ENCODE measurements at places on chromosomes 7 and 10.
A peak's percentile ranks its signal among the peaks of the same experiment; 100 is the strongest.

DNA sequence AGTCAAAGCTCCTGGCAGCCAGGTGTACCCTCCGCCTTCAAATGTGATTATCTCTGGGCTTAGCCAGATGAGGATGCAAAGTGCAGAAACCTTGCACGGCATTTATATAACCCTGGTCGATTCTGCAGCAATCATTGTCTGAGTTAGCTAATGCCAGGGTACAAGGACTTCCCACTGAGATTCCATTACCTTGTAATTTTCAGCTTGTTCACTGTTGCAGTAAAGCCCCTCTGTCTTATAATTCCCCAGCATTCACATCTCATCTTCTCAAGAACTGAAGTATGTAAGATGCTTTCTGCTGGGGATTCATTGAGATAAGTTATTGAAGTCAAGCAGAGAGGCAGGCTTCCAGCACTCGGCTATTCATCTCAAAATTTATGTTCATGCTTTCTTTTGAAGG, 1090.6 kb upstream of the AUTS2 start:
- no peak for DNase-seq

DNA sequence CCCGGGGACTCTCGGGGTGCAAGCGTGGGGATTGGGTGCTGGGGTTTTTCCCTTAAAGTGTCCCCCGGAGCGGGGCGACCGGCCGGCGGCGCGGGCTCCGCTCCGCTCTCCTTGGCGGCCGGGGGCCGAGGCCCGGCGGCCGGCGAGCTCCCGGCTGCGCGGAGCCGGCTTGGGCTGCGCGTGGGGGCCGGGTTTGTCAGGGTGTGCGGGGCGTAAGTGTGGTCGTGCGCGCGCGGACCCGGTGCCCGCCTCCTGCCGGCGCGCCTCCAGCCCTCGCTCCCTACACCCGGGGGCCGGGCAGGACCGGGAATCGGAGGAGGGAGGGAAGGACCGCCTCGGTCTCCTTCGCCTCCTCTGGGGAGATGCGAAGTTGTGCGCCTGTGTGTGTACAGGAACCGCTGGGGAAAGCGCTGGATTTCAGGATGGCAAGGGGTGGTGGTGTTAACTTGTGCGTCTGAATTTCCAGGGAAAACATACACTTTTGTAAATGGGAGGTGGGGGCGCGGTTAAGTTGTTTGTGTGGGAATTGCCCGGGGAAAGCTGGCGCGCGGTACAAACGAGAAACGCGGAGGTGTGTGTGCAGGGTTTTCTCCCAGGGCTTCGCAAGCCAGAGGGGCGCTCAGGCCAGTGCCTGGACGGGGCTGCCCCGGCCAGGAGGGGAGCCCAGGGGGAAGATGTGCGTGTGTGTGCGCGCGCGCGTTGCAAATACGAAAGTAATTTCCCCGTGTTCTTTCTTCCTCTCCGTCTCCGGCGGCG, 737 bp downstream of the ZMIZ1 start:
- no peak for DNase-seq

DNA sequence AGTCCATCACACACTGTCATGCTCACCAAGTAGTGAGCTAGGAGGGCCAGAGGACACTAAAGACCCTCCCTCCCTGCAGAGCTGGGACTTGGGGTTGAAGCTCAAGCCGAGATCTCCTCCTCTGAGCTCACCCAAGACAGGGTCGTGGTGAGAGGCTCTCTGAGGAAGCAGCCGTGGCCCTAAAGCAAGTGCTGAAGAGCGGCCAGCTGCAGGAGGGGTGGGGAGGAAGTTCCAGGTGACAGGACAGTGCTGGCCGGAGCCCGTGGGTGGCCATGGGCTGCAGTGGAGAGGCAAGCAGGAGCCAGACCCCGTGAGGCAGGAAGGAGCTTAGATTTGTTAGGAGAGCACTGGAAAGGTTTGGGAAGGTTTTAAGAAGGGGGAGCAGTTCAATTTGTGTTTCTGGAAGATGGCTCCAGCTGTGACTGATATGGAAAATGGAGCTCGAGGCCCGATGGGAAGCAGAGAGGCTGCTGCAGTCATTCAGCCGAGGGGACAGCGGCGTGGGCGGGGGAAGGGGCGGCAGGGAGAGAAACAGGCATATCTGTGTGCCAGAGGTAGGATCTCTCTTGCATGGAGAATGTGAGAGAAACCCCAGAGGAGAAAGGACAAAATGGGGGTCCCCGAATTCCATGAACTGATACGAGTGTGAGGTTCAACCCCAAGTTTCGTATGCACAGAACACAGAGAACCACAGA, 26.9 kb upstream of the DNAAF5 start:
- DNase-seq = no peak

DNA sequence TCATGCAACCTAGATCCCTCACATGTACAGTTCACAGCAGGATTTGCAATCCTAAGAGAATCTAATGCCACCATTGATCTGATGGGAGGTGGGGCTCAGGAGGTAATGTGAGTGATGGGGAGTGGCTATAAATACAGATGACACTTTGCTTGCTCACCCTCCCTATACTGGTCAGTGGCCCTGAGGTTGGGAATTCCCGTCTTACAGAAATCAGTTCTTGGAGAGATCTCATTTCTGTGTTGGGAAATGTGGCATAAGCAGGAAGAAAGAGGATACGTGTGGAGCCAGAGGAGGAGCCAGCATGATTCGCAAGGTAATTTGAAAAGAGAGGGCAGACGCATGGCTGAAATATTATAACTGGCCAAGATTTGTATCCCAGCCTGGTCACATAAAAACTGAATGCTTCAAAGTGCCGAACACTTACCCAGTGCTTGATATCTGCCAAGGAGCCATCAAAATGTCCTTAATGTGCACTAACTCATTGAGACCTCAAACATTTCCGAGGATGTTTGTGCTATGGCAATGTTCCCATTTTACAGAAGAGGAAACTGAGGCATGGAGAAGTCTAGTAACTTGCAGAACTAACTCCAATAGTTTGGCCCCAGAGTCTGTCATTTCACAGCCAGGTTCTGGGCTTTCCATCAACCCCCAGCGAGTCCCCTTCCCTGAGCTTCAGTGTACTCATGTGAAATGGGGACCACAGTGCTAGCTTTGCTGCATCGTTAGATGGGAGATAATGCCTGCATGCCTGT, 5.5 kb upstream of the IKZF1 start:
- DNase-seq = peak; percentile 19

DNA sequence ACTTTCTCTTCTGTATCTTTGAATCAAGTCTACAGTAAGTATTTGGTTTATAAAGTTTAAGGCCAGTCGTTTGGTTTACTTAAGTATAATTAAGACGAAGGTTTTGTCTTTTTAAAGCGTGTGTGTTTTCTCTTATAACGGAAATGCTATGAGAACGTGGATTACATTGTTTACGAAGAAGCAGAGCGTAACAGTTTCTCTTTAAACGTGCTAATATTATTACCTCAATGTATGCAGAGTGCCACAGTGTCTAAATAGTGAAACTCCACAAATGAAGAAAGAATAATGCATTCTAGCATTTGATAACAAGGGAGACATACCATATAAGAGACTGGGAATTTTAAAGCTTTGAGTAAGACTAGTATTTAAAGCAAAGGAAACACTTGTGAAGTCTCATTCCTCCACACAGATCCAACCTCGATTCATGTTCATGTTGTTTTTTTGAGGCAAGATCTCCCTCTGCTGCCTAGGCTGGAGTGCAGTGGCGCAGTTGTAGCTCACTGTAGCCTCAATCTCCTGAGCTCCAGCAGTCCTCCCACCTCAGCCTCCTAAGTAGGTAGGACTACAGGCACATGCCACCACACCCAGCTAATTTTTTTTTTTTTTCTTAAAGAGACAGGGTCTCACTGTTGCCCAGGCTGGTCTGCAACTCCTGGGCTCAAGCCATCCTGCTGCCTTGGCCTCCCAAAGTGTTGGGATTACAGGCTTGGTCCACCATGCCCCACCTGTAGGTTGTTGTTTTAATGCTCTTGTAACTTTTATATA, 75.1 kb downstream of the ANKRD61 start:
- peak; percentile 47 for DNase-seq

DNA sequence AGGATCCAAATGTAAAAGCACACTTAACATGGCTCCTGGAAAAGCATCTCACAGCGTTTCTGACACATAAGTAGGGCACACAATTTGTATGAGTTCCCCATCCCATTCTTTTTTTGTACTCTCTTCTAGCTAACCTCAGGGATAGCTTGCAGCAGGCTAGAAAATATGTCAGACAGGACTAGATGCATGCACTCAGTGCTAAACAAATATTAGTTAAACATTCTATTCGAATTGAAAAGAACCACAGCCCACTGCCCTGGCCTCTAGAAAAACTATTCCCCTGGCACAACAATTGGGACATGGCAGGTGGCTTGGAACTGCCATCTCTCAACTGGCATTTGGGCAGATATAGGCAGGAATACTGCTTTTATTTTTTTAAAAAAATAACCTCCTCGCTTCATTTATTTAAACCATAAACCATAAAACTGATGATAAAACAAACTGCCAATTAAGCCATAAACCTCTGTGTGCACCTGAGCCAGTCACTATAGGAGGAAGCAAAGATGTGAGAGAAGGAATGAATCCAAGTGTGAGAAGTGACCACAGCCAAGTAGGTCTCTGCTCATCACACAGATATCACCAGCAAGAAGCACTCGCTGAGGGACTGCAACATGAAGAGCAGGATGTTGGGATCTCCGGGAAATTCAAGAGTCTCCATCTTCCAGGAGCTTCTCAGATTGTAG, 394.1 kb downstream of the NEBL start:
- no peak for DNase-seq

- DNase-seq = no peak
Observed at GRCh38 chr7:7131273-7131672, 51.1 kb upstream of the C1GALT1 start.

DNA sequence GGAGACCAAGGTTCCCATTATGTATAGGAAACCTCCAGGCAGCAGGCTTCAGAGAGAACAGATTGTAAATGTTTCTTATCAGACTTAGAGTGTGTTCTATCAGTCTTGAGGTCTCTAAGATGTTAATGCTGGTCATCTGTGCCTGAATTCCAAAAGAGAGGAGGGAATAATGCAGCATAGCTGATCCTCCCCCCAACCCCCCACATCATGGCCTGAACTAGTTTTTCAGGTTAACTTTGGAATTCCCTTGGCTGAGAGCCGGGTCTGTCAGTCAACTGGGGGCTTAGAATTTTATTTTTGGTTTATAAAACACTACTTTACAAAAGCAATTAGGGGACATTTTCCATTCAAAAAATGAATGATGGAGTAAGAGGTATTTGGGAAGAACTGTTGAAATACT, 184.3 kb downstream of the NEBL start:
- DNase-seq = no peak

DNA sequence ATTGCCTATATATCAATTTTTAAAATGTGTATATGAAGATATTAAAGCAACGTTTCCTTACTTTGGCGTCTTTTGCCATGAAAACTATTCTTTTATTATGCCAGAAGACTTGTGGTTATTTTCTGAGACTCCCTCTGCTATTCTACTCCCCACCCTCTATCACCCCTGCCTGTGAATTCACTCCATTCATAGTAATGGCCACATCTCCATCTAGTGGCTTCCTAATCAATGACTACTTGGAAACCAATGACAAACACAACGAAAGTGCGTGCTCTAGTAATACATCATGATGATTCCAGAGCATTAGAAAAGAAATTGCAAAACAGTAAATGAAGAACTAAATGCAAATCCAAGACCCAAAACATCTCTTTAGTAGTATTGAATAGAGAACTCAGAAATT, 186.7 kb upstream of the HGF start:
- peak; percentile 17 for DNase-seq

- DNase-seq = no peak
Observed at GRCh38 chr7:16356301-16356958, 64.9 kb downstream of the CRPPA start.

GRCh38 chr7:79968894-79969293, 165.7 kb upstream of the GNAI1 start:
- no peak for DNase-seq

DNA sequence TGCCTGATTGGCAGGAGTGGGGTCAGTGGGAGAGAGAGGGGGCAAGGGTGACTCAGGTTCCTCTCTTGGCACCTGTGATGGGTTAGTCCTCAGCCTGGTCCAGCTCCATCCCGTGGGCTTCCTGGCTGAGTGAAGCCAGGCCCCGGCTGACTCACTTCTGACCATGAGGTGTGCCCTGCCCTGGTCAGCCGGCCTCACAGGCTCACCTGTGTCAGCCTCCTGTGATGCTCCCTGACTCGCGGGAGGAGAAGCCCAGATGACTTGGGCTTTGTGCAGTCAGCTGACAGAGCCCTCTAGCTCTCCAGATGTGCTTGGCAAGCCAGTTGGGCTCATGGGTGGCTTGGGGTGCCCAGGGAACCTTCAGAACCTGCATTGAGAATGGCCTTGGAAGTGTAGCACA, 16.0 kb upstream of the PPIF start:
- DNase-seq = no peak

DNA sequence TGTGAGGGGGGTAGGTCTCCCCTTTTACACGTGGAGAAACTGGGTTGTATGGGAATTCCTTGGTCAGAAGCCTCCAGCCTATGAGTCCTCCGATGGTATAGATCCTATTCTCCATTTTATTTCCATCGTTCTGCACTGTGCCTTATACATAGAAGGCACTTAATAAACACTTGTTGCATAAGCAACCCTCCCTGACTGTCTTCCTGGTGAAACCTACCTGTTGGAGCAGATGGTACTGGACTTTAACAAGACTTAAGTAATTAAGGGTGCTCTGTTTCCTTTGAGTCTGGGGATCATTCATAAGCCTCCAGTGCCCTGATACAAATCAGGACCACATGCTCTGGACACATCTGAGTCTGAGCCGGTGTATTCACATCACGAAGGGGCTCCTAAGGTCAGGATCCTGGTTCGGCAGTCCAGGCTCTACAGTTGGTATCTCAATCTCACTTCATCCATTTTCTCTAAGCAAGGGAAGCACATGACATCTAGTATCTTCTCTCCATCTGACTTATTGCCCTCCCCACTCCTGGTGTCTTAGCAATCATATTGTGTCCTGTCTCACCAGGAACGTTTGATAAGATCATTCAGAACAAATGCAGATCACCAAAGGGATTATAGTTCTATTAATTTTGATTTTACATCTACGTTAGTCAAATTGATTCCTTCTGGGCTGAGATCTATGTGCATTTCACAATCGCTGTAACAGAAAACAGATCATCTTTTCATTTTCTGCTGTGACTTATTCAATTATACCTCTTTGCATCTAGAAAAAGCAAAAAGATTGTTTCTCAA, 22.8 kb upstream of the EZH2 start:
- DNase-seq = no peak

- no peak for DNase-seq
Observed at GRCh38 chr10:47039562-47039913, 128.3 kb downstream of the PTPN20 start.

GRCh38 chr7:132504071-132504470, 72.2 kb downstream of the PLXNA4 start:
- DNase-seq = no peak

DNA sequence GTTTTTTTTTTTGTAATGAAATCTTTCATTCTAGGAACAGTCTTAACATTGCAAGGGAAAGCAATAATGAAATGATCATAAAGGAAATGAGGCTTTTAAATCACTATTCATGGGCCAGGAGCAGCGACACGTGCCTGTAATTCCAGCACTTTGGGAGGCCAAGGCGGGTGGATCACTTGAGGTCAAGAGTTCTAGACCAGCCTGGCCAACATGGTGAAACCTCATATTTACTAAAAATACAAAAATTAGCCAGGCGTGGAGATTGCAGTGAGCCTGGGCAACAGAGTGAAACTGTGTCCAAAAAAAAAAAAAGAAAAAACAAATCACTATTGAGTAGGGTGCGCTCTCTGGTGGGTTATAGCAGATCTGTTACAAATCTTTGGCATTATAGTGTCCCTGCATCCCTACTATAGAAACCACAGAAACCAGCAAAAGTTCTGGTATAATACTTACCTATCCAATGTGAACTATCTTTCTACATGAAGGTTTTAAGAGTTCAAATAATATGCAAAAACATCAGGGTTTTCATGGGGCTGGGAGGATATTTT, 72.1 kb downstream of the GLI3 start:
- DNase-seq = no peak

GRCh38 chr7:75953931-75954330, 39.0 kb downstream of the POR start:
- DNase-seq = no peak

Data from bronchial epithelial cell (primary cell).